ENCODE measurements at places on chromosomes 12 and 14.

DNA sequence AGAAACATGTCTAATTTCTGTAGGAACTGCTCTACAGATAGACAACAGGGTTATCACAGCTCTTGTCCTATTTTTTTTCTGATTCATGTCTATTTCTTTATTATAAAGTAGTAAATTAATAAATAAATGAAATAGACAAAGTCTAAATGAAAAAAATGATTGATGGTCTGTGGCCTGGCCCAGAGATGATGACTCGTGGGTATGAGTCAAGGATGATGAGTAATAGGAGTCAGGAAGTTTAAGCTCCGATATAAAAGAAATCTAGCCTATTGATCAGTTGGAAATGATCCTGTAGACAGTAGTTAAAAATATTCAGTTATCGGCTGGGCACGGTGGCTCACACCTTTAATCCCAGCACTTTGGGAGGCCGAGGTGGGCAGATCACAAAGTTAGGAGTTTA is 90.6 kb upstream of the RTL1 start:
- DNase-seq: no peak

DNA sequence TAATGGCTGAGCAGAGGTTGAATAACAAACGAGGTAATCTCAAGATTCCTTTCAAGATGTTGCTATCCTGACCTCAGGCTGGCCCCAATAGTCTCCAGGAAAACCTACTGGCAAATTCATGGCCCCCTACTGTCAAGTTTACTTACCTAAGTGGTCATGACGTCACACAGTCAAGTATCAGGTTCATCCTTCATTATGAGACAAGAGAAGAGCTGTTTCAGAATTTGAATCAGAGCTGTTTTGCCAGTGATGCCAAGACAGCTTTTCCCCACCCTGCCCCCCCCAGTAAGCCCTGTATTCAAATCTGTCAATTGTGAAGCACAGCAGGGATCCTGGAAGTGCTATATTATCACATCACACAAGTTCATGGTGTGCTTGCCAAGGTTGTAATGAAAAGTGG is 509.6 kb downstream of the NOVA1 start:
- no peak for DNase-seq

DNA sequence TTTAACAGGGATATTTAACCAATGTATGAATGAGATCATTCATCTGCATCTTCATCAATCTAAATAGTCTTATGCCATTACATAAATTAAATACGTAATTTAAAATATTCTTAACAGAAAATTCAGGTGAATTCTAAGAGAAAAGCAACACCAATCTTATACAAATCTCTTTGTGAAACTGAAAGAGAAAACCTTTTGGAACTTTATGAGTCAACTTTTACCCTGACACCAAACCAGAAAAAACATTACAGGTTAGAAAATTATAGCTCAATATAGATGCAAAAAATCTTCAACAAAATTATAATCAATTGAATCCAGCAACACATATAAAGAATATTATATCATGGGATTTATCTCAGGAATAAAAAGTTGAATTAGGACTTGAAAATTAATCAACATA is 3.4 kb downstream of the GLIPR1L1 start:
- DNase-seq: no peak

GRCh38 chr14:33063521-33063920 is 124.8 kb downstream of the NPAS3 start:
- DNase-seq: no peak

GRCh38 chr14:69464829-69465228 is 19.7 kb upstream of the PLEKHD1 start:
- no peak for DNase-seq

DNA sequence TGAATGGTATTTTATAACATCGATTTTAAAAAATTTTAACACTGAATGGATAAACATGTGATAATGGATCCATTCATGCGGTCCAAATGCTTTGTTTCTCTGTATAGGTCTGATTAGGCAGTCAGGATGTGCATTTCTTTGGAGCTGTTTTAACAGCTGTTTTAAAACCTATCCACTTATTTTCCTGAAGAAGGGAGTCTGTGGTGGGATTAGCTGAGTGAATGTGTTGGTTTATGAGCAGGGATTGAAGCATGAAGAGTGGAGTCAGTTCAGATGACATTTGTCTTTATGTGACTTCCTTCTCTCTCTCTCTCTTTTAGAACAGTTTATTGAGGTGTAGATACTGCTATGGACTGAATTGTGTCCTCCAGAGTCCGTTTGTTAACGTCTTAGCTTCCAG is 37.7 kb downstream of the GLT8D2 start:
- no peak for DNase-seq

DNA sequence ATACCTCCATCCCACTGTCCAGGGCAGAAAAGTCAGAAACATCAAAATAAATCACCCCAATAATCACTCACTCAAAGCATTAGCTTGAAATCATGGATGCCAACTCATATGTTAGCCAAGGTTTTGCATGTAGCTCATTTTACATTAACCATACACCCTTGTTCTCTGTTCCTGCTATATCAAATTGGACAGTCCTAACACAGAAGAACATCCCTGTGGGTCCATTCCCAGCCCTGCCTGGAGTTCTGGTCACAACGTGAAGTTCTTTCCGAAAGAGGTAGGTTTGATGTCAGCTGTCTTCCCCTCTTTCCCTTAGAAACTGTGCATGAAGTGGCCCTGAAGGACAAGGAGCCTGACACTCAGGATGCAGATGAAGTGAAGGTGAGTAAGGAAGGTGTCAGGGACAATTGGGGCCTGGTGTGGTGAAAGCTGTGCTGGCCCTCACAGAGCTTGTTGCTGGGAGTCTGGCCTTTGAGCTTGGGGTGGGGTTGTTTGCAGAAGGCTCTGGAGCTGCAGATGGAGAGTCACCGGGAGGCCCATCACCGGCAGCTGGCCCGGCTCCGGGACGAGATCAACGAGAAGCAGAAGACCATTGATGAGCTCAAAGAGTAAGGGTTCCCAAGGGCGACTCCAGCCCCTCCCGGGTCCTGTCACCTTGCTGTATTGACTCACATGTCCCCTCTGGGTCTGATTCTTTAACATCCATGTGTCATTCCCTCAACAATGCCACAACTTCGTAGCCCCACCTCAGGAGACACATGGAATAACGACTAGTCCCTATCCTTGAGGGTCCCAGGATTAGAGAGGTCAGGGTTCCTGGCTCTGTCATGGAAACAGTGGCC is 15.0 kb upstream of the PIP4K2C start:
- no peak for DNase-seq

GRCh38 chr12:3712209-3712992 is 40.5 kb downstream of the CRACR2A start:
- DNase-seq: no peak

- no peak for DNase-seq
Observed at GRCh38 chr14:92581206-92581605, 67.6 kb downstream of the RIN3 start.

DNA sequence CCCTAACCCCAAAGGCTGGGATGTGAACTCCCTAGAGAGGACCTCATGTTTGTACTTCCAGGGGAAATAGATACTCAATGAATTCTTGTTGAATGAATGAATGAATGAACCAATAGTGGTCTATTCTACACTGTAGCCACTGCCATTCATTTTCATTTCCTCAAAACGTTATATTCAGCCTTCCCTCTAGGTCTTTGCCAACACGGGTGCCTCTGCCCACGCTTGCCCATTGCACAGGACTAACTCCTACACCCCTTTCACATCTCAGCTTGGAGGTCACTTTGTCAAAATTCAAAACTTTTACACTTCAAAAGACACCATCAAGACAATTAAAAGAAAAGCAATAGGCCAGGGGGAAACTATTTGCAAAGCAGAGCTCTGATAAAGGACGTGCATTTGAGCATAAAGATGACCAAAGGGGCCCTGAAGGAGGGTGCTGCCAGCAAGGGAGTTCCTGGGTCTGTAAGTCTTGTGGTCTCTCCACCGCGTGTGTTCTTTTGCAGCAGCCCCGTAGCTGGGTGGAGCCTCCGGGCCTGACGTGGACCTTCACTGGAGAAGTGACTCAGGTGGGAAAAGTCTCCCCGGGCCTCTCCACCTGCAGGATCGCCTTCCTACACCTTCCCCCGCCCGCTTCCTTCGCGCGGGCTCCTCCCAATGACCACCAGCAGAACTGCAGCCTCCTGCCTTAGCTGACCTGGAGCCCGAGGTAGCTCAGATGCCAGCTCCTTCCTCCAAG is 31.5 kb downstream of the TMEM63C start:
- no peak for DNase-seq

GRCh38 chr14:75054421-75054820 is 3.2 kb upstream of the MLH3 start:
- no peak for DNase-seq

DNA sequence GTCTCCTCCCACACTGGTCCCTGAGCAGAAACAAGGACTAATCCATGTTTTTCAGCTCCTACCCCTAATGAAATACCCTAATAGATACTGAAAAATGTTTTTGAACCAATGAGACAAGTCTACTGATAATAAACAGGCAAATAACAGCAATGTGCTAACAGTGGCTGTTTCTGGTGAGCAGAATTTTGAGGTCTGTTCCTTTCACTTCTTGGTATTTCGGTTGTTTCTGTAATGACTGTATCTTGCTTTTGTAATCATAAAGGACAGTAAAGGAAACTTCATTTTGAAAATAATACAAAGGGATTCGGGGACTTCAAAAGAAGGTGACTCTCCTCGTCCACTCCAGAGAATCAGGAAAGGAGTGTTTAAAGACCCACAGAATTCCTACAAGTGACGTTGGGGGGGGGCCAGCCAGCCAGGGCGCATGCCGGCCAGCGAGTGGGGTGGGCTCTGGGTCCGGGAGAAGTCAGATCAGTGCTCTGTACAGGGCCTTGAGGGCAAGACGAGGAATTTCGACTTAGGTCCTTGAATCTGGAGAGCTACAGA is 1.1 kb upstream of the CD9 start:
- DNase-seq: no peak

- DNase-seq: no peak
Observed at GRCh38 chr12:65876161-65876560, 51.9 kb downstream of the HMGA2 start.

- DNase-seq: no peak
Observed at GRCh38 chr14:58777541-58777979, 139.8 kb downstream of the DACT1 start.

- DNase-seq: no peak
Observed at GRCh38 chr12:4174417-4174816, 99.1 kb upstream of the CCND2 start.

- no peak for DNase-seq
Observed at GRCh38 chr14:28987516-28987915, 220.9 kb downstream of the FOXG1 start.

GRCh38 chr12:65121049-65121955 is at the start of gene WIF1:
TSS of gene WIF1 (minus strand) at chr12:65121305. CDS start at chr12:65121191, 114 bp downstream.
- DNase-seq: no peak

GRCh38 chr14:49249022-49249421 is 337.2 kb downstream of the RPS29 start:
- no peak for DNase-seq

GRCh38 chr12:125470838-125471783 is 405.9 kb downstream of the AACS start:
- DNase-seq: no peak

Data from T-helper 1 cell (primary cell).